ENCODE measurements at places on chromosomes 4 and X.

DNA sequence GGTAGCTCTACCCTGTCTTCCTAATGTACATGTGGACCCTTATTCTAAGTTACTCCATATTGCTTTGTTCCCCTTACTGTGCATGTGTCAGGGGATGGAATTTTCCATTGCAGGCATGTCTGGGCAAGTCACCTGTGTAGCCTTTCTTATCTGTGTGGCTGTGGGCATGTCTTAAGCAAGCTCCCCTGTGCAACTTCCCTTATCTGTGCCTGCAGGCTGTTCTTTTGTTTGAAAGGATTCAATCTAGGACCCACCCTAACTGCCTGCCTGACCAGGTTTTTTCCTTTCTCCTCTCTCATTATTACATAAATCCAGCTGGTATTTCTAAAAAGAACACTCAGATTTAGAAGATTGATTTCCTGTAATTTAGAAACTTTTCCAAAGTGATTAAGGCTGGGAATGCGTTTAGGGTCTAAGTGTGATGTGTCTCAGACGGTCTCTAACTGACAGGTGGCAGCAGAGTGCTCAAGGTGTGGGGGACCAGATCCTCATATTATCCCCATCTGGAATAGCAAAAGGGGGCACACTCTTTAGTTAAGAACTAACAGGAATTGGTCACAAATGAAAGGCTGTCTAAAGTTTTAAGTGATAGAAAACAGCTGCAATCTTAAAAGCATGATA is 198.9 kb upstream of the PPP1R2C start:
- no peak for DNase-seq

DNA sequence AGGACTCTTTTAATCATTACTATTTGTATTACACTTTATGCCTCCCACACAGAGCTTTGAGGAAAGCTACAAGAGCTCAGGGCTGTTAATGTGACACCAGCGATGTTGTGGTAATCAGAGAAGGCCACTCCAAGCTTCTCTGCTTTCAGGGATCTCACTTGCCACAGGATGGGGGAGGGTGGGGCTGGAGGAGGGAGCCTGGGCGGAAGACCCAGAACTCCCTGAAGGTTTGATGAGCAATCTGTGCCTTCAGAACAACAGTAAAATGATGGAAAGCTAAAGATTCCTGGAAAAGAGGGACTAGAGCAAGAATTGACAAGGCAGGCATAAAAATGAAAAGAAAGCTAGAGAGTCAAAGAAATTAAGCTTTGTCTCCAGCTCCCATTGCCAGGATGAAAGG is 75.6 kb downstream of the MAML3 start:
- DNase-seq = no peak

DNA sequence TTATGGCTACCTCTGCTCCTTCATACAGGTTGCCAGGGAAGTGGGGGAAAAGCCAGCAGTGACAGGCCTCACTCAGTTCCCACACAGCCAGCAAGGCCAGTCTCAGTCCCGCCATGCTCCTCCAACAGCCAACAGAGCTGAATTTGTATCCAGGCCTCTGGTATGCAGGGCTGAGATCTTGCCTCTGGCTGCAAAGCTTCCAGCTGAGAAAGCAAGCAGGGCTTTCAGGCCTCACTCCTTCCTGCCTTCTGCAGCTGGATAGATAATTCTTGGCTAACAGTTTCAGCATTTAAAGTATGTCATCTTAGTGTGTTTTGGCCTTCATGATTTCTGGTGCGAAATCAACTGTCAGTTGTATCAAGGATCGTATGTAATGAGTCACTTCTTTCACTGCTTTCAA is 103.6 kb downstream of the GNL3L start:
- DNase-seq = no peak

DNA sequence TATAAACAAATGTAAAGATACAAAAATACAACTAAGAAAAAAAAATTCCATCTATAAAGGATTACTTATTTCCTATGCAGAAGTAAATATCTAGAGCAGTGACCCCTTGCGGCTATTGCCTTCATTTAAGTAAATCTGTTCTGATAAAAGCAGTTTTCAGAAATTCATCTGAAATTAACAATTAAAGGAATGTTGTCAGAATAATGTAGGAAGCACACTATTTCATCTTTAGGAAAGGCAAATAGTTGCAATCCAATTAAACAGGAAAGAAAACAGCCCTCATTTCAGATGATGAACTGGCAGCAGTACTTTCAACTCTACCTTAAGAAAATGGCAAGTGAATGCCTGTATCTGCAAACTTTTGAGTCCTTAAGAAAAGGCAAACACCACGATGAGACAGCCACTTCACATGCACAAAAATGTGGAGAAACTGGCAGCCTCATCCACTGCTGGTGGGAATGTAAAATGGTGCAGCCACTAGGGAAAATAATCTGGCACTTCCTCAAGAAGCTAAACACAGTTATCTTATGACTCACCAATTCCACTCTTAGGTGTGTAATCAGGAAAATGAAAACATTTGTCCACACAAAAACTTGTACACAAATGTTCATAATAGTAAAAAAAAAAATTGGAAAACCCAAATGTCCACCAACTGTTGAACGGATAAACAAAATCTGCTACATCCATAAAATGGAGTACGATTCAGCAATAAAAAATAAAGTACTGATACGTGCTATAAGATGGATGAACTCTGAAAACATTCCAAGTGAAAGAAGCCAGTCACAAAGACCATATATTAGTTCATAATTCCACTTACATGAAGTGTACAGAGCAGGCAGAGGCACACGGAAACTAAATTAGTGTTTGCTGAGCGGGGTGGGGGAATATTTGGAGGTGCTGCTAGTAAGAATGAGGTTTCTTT is 2.0 kb upstream of the THAP9 start:
- no peak for DNase-seq

DNA sequence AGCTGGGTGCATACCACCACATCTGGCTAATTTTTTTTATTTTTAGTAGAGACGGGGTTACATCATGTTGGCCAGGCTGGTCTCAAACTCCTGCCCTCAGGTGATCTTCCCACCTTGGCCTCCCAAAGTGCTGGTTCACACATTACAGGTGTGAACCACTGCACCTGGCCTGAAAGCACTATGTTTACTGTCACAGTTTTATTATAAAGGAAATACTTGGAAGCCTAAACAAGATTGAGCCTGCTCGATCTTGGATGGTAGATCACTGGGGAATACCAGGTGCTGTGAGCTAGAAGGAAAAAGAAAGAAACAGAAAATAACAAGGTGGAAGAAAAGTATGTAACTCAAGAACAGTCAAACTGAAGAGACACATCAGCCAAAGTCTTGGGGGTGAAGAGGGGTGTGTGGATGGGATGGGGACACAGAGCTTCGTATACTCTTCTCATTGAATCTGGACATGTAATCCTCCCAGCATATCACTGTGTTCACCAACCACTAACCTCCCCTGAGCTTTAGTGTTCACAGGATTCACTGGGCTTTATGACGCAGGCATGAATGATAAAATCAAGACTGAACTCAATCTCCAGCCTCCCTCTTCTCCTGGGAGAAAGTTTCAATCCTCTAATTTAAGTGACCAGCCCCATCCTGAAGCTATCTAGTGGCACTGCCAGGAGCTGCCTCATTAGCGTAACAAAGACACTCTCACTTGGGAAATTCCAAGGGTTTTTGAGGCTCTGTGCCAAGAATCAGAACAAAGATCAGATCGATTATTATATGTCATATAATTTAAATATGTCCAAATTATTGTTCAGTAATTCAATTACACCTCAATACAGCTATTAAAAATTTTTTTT is 40.9 kb downstream of the PDS5A start:
- DNase-seq = no peak
